CD8-positive, alpha-beta memory T cell (primary cell): ENCODE measurements at places on chromosomes 7 and 10.

DNA sequence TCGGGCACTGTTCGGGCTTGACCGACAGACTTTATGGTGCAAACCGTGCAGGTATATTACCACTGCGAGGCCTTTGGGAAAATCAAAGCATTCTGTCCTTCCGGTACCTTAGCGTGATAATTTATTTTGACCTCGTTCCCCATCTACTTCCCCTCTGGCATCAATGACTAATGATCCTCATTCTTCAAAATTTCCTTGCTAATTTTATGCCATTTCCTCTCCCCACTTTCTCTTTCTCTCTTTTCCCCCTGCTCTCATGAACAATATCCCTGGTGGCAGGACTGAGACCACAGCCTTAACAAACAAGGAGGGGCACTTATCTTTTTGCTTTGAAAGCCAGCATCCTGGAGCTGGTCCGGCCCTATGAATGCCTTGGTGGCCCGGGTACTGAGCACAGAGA lies 210.6 kb downstream of the TCF7L2 start:
- no peak for DNase-seq
- H3K27me3 ChIP-seq: no peaks in the 10 kb centered on the region
- no peak overlapping the region for H3K27ac ChIP-seq

DNA sequence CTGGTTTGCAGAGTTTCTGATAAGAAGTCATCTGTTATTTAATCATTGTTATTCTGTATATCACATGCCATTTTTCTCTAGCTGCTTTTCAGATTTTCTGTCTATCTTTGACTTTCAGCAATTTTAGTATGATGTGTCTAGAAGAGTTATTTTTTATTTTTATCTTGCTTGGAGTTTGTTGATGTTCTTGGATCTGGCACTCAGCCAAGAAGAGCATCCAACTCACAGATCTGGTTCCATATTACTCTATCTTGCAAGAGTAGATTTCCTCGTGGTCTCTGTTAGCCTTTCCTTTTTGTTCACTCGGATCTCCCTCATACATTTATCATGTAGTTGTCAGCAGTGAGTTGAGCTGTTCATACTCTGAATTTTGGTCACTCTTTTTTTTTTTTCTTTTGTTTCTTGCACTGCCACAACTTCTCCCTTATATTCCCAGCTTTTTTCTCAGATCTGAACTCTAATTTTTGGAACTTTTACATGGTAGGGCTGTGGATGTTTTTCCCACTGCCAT lies 54.8 kb upstream of the CALCR start:
- H3K27me3 ChIP-seq: no peaks in the 10 kb centered on the region
- no peaks in the 10 kb centered on the region for H3K36me3 ChIP-seq
- H3K27ac ChIP-seq: no peak overlapping the region
- H3K4me1 ChIP-seq: no peaks in the 10 kb centered on the region
- no peak for DNase-seq

- no peaks in the 10 kb centered on the region for H3K4me1 ChIP-seq
- no peak for DNase-seq
- H3K36me3 ChIP-seq: no peaks in the 10 kb centered on the region
- H3K4me3 ChIP-seq: no peak overlapping the region
- H3K27me3 ChIP-seq: no peaks in the 10 kb centered on the region
- no peak overlapping the region for H3K27ac ChIP-seq
Measured at GRCh38 chr7:80950550-80950967, 31.7 kb upstream of the SEMA3C start.

DNA sequence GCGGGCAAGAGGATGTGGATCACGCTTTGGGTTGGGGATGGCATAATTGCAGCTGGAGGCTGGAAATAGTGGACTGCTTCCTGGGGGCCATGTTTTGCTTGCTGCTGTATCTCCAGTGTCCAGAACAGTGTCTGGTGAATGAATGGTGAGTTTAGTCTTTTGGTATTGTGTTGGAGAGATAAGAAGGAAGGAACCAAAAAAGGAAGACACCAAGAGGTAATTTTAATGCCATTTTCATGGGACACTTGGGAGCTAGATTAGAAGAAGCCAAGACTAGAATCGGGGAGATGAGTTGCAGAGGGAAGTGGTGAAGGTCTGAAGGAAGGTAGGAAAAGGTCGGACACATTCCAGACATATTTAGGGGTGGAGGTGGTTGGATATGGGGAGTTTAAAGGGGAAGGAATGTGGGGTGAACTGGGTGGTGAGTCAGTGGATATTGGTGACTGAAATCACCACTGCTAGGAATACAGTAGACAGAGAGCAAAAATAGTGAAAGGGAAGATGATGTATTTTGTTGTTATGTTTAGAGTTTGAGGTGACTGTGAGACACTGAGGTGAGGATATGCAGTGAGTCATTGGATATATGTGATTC lies 76.7 kb downstream of the CCNY start:
- no peak overlapping the region for H3K27ac ChIP-seq
- no peaks in the 10 kb centered on the region for H3K36me3 ChIP-seq
- no peaks in the 10 kb centered on the region for H3K27me3 ChIP-seq
- no peak overlapping the region for H3K4me3 ChIP-seq
- no peak for DNase-seq

DNA sequence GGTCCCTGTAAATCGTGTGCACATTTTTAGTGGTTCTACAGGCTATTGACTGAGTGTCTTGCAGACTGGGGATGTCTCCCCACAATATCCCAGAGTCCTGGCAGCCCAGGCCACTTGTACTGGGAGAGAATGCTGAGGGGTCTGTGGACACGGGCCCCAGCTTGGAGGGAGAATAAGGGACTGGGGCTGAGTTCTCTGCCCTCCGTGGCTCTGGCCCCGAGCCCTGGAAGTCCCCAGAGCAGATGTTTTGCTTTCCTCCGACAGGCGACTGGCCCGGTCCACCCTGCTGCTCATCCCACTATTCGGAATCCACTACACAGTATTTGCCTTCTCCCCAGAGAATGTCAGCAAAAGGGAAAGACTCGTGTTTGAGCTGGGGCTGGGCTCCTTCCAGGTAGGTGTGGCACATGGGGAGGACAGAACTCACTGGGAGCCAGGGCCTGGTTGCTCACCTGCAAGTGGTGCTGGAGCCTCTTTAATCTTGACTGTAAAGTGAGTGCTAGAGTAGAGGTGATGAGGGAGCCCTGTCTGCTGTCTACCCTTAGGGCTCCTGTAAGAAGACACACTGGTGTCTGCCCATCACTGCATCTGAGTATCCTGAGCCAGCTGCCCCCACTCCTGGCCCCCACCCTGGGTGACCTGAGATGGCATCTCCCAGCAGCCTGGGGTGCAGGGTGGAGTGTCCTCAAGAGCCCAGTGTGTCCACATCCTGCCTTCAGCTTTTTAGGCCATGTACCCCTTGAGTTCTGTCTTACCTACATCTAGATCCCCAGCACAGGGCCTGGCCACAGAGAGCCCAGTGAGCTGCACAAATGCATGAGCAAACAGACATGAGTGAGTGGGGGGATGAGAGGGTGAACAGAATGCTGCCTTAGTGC lies 51.1 kb downstream of the ADCYAP1R1 start:
- DNase-seq: no peak
- no peaks in the 10 kb centered on the region for H3K36me3 ChIP-seq
- no peaks in the 10 kb centered on the region for H3K27me3 ChIP-seq
- no peaks in the 10 kb centered on the region for H3K4me1 ChIP-seq
- no peak overlapping the region for H3K4me3 ChIP-seq

- no peaks in the 10 kb centered on the region for H3K36me3 ChIP-seq
- no peak overlapping the region for H3K4me3 ChIP-seq
- H3K27me3 ChIP-seq: no peaks in the 10 kb centered on the region
- no peak overlapping the region for H3K27ac ChIP-seq
- DNase-seq: no peak
Measured at GRCh38 chr10:87798082-87798481, 19.9 kb downstream of the ATAD1 start.

DNA sequence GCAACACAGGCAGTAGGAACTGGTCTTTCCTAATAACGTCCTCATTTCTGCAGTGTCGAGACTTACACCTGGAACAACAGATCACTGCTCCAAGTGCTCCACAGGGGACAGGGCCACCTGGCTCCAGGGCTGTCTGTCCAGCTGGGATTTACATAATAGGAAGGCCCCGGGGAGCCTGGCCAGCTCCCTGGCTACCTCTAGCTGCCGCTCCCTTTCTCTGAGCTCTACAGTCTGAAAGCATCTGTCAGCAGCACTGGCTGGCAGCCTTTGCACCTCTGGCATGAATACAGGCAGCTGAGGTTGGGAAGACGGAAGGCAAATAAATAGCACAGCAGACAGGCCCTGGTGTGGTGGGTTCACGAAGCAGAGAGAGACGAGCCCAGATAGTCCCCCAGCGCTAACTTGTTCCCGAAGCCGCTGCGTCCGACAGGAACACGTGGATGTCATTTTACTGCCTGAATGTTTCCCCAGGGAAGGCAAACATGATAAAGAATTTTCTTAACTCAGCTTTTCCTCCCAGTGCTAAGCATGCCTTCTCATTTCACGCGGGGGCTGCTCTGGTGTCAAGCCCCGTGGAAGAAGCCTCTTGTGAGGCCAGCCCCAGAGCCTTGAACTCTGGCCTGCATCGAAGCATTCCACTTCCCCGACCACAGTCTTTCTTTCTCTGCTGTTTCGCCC lies 105.4 kb downstream of the ITIH5 start:
- H3K4me1 ChIP-seq: no peaks in the 10 kb centered on the region
- DNase-seq: no peak
- no peak overlapping the region for H3K27ac ChIP-seq
- H3K4me3 ChIP-seq: no peak overlapping the region
- no peaks in the 10 kb centered on the region for H3K27me3 ChIP-seq

DNA sequence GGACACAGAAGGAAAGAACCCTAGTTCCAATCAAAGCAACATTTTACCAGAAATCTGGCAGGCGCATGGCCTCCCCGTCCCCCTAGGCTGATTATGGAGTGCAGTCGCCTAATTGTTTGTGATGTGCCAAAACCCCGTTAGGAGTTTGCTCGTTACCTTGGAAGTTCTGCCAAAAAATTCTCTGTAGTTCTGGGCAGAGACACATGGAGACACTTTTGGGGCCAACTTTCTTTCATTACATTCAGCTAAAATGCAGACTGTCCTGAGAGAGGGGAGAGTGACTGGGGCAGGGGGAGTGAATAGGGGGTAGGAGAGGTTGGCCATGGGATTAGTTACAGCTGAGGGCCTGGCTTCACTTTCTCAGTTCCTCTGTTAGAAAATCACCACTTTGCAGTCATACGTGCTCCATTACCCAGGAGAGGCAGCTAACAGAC lies 158.0 kb upstream of the NPVF start:
- H3K4me1 ChIP-seq: no peaks in the 10 kb centered on the region
- DNase-seq: no peak
- H3K27me3 ChIP-seq: no peaks in the 10 kb centered on the region
- H3K4me3 ChIP-seq: no peak overlapping the region
- no peaks in the 10 kb centered on the region for H3K36me3 ChIP-seq
